ENCODE measurements at places on chromosomes 12 and 14.

GRCh38 chr14:72647782-72648181 is 246.1 kb downstream of the DPF3 start:
- DNase-seq: no peak

DNA sequence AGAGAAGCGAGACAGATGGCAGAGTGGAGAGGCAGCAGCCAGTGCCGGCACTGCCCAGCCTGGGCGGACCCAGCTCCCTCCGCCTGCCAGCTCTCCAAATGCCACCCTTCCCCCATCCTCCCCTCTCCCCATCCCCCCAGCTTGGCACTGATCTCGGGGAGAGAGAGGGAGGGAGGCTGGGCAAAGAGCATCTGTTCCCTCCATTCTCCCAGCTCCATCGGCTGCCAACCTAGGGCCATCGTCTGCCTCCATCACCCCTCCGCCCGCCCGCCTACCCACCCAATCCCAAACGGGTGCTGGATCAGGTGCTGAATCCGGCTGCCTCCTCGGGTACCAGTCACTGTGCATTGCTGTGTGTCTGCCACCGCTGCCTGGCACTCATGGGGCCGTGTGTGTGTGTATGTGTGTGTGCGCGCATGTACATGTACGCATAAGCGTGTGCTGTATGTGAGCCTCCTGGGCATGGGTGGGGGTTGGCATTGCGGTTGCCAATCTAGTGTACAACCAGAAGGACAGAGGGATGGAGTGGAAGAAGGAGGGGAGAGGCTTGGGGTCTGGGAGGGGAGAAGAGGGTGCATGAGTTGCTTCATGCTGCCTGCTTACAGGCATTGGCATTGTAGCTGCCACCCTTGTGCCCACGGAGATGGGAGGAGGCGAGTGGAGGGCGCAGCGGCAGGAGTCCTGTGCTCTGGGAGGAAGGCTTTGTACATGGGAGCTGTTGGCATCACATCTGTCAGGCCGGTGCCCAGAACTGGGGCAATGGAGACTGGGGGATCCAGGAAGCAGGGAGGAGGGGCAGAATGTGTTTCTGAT is 38.4 kb downstream of the ZFHX2 start:
- no peak for DNase-seq

DNA sequence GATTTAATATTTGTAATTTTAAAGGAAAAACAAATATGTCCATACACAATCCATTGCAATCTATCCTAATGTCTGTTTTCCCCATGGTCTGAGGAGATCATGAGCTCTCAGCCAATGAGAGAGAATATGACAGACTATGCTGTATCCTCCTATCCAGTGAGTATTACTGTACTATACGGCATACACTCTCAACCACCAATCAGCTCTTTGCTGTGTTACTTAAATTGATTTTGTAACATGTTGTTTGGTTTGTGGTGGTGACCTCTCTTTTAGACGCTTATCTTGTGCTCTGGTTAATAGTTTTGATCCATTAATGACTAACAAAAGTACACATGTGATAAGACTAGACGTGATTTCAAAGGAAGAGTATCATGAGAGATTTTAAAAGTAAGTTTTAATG is 231.5 kb upstream of the FOXN3 start:
- DNase-seq: no peak

DNA sequence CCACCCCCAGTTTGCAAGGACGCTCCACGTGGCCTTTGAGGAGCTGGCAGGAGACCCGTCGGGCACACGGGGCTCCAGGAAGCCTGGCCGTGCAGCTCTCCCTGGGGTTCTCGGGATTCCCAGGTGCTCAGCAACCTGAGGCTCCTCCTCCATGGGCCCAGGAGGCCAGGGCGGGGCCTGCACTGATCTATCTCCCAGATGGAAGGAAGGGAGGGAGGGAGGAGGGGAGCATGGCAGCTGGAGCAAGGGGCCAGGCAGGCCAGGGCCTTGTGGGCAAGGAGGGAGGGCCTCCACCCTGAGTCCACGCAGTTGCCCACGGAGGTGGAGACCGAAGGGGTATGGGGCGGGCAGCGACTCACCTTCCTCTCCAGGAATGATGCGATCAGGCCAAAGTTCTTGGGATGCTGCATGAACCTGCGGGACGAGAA is 127.3 kb downstream of the RFLNA start:
- DNase-seq: peak; percentile 62

GRCh38 chr14:71932229-71932981 is at the start of gene RGS6:
Gene RGS6, plus strand, starts transcription at chr14:71932429.
- peak; percentile 65 for DNase-seq

- DNase-seq: peak; percentile 94
Observed at GRCh38 chr12:46370792-46371717, 1.5 kb downstream of the SLC38A2 start.

- no peak for DNase-seq
Observed at GRCh38 chr14:58563978-58564377, 73.8 kb upstream of the DACT1 start.

DNA sequence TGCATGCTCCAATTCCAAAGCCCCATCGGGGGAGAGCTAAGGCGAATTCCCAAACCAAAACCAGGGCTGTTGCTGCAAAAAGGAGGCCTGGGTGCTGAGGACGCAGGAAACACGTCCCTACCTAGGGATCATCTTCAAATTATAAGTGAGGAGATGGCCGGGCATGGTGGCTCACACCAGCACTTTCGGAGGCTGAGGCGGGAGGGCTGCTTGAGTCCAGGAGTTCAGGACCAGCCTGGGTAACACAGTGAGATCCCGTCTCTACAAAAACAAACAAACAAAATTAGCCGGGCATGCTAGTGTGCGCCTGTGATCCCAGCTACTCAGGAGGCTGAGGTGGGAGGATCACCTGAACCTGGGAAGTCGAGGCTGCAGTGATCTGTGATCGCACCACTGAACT is 143.2 kb downstream of the CALM1 start:
- DNase-seq: no peak

GRCh38 chr12:78115889-78116288 is 285.2 kb downstream of the NAV3 start:
- no peak for DNase-seq

DNA sequence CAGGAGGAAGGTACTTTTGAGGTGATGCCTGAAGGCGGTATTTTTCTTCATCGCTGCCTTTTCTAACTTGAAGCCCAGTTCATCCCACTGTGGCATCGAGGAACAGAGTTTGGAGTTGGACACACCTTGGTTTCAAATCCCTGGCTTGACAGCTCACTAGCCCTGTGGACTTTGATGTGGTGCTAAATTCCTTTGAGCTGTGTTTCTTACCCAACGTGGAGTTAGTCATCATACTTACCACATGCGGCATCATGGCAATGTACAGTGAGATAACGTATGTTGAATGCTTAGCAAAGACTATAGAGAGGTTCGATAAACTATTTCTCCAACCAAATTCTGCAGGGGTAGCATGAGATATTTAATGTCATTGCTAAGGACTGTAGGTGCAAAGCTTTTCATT is 3.4 kb downstream of the PLEKHG3 start:
- DNase-seq: peak; percentile 45

DNA sequence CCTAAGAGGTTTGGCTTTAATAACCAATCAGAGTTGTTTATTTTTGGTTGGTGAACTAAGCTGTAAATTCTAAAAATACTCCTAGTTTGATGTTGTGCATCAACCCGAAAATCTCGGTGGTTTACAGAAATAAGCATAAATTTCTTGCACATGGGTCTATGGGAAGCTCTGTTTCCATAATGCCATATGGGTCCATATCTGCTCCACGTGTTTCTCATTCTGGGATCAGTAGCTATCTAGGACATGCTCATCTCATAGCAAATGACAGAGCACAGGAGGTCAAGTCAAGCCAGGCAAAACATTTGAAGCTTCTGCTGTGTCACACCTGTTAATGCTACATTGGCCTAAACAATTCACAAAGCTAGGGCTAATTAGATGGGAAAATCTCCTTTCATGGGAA is 23.1 kb downstream of the NUP37 start:
- no peak for DNase-seq

- DNase-seq: no peak
Observed at GRCh38 chr14:78455896-78456435, 285.8 kb downstream of the NRXN3 start.

DNA sequence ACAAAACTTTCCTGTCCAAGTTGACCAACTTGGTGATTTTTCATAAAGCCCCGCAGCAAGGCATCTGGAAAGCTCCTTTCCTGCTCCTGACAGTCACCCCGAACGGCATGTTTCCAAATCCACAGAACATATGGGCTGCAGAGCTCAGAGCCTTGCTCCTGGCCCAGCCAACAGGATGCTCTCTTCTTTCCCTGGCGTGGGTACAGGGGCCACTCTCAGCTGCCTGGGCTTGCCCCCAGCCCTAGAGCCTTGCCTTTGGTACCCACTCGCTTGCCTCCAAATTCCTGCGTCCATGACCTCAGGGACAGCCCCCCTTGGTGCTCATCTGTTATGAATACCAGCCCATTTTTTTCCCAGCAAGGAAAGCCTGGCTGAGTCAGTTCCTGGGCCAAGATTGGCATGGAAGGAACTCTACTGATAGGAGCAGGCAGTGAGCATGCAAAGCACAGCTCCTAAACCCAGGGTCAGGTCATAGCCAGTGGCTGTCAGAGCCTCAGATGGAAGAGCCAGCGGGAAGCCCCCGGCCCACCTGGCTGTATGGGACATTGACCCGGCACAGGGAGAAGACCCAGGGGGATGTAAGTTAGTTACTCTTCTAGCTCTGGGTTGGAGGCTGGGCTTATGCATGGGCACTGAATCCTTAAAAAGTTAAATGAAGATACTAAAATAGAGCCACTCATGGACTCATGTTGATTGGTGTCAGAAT is 105.3 kb upstream of the RTL1 start:
- no peak for DNase-seq

- no peak for DNase-seq
Observed at GRCh38 chr14:94923786-94924185, 153.9 kb upstream of the GSC start.

- peak; percentile 50 for DNase-seq
Observed at GRCh38 chr12:107092669-107093416, 506 bp downstream of the CRY1 start.

DNA sequence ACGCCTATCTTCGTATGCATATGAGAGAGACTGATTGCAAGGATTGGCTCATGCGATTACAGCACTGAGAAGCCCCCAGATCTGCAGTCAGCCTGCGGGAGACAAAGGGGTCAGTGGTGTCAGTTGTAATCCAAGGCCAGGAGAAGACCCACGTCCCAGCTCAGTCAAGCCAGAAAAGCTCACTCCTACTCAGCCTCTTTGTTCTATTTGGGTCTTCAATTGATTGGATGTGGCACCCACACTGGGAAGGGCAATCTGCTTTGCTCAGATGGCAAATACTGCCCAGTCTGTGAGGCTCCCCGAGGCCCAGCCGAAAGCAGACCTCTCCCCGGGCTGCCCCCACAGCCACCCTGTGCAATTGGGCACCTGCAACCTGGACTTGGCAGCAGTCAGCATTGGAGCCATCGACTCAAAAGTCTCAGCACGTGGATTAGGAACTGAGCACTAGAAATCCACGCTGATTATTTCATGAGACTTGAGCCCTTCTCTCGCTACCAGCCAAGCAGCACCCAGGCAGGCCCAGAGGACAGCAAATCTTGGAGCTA is 39.6 kb upstream of the TMEM179 start:
- DNase-seq: no peak

DNA sequence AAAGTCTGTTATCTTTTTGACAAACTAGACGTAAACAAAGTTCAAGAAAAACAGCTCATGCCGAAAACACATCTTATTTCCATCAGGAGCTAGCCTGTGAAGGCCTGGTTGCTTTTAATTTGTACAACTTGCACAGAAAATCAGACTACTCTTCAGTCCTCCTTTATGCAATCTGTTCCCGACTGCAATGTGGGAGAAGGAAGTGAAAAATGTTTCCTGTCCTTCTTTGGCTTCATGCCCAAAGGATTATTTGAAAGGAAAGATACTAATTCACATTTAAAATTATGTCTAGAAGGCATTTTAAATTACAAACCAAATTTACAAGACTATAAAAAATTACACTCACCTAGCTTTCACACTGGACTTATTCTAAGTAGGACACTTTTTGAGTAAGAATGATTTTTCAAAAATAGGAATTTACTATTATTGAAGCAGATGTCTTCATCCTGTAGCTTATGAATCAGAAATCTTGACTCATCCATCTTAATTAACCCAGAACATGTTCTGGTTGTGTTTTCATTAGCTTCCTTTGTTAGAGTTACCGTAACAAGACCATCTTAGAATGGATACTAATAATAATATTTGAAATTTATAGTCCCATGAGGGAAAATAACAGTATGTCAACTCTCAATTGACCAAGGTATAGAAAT is 272.6 kb downstream of the PRKD1 start:
- DNase-seq: no peak

- DNase-seq: no peak
Observed at GRCh38 chr12:95277139-95277538, 59.5 kb downstream of the VEZT start.

- DNase-seq: no peak
Observed at GRCh38 chr12:114911196-114911595, 227.2 kb upstream of the TBX3 start.

DNA sequence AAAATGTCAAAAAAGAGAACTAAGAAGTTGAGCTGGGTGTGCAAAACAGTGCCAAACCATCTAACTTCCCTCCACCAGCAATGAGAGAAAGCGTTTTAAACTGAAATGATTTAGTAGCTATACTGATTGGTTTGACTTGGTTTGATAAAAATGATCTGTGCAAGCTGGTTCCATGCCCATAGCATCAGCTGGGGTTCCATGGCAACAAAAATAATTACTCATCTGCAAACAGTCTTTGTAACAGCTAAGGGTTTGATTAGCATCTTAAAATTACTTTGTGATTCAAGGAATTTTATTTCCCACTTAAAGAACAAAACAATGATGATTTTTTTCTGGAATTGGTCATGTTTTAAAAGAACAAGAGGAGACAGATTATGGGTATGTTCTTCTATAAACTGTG is 15.0 kb upstream of the BICD1 start:
- DNase-seq: no peak

DNA sequence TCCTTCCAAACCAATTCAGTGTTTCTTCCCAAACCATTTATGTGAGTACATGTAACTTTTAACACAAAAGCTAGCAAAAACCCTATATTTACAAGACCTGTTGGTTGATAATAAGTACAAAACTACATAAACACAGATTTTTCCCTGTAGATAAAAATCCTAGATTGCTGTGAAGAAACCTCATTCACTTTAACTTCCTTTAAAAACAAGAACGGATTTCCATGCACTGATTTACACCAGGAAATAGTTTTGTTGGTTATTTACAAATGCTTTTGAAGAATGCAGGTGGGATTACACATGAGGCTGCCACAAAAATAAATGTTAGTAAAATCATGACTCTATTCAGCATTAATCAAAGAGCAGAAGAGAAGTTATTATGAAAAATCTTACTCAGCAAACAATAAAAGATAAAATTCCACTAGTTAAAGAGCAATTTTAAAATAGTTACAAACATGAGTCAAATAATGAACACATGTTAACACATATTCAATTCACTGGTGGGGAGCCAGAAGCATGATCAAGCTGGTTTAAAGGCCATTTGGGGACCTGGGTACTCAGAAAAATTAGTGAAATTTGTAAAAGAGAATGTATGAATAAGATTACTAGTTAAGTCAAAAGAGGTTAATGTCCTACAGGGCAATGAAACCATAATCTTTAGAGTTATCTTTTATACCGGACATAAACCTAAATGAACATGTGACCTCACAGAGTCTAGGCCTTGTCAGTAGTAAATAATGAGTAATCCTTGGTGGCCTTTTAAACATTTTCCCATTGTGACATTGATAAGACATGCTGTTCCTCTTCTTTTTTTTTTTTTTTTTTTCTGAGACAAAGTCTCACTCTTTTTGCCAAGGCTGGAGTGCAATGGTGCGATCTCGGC is 79.9 kb downstream of the PHLDA1 start:
- DNase-seq: peak; percentile 87

Measured in LoVo (cell line).